ENCODE measurements at places on chromosomes 3 and 15.

- DNase-seq: no peak
These were observed 8.0 kb upstream of the KNG1 start for GRCh38 chr3:186708983-186709679.

- DNase-seq: no peak
These were observed 35.2 kb upstream of the BFSP2 start for GRCh38 chr3:133364704-133365103.

GRCh38 chr3:98213276-98213675, 46.8 kb downstream of the OR5H15 start:
- DNase-seq: no peak

GRCh38 chr15:25783607-25784540, 79.3 kb downstream of the ATP10A start:
- peak; percentile 74 for DNase-seq

DNA sequence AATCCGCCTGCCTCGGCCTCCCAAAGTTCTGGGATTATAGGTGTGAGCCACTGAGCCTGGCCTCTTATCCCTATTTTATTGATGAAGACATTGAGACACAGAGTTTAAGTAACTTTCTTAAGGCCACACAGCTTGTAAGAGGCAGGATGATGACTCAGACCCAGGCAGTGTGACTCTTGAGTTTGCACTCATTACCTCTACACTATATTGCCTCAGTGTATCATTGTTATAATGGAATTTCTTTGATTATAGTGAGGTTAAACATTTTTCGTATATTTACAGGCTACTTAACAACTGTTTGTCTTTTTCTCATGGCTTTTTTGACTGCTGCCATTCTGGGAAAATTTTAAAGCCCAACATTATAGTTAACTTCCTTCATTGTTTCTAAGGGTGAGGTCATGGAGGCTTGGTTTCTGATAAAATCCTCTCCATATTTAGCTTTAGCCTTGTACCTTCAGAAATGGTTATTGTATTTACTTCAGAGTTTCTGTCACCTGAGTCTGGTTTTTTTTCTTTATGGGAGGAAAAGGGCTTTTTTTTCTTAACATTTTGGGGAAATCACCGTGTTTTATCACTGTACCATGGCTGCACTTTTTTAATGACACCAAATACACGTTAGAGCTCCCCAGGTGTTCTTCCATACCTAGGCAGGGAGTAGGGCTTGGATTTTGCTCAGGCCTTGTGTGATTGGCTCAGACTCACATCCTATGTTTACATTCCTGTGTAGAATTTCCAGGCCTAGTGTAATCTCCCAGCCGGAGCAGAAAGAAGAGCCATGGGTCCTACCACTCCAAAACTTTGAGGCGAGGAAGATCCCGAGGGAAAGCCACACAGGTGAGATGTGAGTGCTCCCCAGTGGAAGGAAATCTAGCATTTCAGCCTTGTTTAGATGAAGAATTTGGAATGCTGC, 6.3 kb downstream of the ZNF774 start:
- DNase-seq: no peak

DNA sequence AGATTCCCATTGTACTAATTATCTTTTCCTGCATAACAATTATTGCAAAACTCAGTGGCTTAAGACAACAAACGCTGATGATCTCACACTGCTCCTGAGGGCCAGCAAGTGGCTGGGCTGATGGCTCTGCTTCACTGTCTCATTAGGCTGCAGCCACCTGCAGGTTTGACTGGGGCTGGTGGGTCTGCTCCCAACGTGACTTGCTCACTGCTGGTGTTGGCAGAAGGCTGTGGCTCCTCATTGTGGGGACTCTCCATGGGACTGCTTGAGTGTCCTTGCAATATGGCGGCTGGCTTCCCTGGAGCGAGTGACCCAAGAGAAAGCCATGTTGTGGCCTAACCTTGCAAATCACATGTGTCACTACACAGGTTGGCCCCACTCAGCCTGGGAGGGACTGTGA, 71.1 kb downstream of the PLXNA1 start:
- DNase-seq: no peak

GRCh38 chr3:359672-360071, 163.1 kb downstream of the CHL1 start:
- DNase-seq: no peak

- no peak for DNase-seq
These were observed 136.0 kb upstream of the RAP2B start for GRCh38 chr3:153026026-153026425.

DNA sequence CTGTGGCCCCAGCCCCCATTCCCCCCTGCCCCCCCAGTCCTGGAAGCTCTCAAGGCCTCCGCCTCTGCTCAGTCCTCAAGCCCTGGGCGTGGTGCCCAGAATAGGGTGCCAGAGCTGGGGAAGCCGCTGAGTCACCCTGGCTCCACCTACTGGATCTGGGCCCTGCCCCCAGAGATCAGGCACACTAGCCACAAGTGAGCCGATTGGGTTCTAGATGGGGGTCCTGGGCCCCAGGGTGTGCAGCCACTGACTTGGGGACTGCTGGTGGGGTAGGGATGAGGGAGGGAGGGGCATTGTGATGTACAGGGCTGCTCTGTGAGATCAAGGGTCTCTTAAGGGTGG, 5.7 kb downstream of the EIF4G1 start:
- DNase-seq: peak; percentile 72

- no peak for DNase-seq
These were observed 37.1 kb downstream of the SLCO3A1 start for GRCh38 chr15:91890614-91891013.

GRCh38 chr3:195591220-195591619, 7.5 kb upstream of the APOD start:
- DNase-seq: no peak

DNA sequence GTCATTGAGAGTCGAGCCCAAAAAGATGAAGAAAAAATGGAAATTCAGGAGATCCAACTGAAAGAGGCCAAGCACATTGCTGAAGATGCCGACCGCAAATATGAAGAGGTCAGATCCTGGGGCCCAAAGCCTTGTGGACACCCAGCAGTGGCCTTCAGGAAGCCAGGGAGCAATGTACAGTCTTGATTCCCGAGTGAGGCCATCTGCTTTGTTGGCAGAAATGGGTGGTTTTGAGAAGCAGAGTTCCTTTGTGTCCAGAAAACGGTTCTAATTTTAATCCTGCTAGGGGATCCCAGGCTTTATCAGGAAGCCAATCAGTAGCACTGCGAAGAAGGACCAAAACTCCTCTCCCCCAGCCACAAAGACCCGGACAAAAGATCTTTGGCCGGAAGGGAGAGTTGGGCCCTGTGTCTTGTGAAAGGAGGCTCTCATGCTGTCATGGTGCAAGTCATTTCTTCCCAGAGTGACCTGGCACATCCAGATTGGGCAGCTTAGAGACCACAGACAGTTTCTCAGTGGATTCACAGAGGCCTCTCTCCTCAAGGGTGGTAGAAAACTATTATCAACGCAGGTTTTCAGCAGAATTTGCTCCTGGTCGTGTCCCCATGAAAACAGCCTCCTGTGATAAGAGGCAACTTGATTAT, 17.1 kb downstream of the TPM1 start:
- DNase-seq: no peak

- DNase-seq: no peak
These were observed 32.3 kb downstream of the NOX5 start for GRCh38 chr15:69046781-69047180.

GRCh38 chr3:69405067-69405466, 19.2 kb upstream of the FRMD4B start:
- DNase-seq: no peak

DNA sequence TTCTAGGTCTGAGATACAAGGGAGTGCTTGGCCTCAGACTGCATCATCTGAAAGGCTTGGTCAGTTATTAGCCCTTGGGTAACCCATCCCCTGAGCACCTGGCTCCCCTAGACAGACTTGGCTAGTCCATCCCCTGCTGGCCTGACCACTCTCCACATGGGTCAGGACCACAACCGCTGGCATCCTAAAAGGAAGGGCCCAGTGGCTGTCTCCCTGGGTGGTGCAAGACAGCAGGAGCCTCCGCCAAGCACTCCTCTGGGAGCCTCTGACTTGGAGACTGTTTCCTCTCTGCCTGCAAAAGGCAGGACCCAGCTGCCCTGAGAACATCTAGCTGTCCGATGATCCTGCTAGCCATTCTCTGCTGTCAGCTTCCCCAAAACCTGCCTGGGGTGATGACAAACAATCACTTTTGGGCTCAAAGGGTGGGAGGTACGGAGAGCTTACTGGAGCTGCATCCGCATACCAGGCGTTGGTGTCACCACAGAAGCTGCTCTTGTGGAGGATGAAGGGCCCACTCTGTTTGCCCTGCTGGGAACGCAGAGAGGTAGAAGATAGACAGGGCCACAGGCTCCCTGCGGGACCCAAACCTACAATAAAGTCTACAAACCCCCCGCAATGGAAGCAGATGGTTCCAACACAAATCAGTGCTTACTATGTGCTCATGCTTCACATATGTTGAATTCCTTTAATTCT, 108.0 kb upstream of the PRR20G start:
- DNase-seq: no peak

DNA sequence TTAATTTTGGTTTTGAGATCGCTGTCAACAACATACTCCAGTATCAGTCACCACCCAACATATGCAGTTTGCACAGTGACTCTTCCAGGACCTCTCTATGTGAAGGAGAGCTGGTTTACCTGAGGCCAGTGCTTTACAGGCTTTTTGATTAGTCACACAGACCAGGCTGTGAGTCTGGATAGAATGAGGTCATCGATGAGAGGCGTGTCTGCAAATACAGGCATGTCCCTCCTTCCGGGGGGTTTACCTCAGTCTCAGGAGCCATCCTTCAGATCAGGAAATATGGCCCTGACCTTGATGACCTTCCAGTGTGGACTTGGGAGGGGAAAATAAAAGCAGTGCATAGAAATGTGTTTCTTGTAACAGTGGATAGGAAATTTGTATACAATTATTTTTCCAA, 46.9 kb downstream of the KBTBD12 start:
- DNase-seq: no peak

GRCh38 chr3:184031187-184031792, at the start of gene HTR3D:
Gene HTR3D (plus strand): TSS chr3:184031742. CDS start chr3:184031742, 0 bp downstream.
- no peak for DNase-seq

- no peak for DNase-seq
These were observed 84.8 kb upstream of the ICE2 start for GRCh38 chr15:60563539-60564404.

DNA sequence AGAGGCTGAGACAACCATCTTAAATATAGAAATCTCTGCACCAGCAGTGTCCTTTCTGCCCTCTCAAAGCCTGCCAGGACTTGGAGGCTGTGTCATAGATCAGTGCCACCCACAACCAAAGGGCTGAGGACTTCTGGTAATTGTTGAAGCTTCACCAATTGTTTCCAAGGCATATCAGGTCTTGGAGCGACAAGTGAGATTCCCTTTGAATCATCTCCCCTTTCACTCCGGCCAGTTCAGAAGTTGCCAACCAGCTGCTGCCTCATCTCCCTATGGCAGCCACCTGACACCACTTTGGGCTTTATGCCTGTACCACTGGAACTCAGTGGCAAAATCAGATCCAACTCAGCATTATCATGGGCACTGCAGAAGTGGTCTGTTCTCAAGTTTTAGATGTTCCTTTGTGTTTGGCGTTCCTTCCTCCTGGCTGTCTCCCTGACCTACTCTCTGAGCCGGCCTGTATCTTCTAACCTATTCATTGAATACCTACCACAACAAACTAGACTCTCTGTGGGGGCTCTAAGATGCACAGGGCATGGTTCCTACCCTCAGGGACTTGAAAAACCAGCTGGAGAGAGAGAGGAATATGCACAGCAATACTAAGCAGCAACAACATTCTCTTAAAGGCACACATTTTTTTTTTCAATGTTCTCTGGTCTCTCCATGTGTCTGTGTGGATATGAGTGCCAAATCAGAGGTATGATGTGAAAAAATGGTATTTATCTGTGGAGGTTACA, 90.8 kb upstream of the PFN2 start:
- DNase-seq: no peak

DNA sequence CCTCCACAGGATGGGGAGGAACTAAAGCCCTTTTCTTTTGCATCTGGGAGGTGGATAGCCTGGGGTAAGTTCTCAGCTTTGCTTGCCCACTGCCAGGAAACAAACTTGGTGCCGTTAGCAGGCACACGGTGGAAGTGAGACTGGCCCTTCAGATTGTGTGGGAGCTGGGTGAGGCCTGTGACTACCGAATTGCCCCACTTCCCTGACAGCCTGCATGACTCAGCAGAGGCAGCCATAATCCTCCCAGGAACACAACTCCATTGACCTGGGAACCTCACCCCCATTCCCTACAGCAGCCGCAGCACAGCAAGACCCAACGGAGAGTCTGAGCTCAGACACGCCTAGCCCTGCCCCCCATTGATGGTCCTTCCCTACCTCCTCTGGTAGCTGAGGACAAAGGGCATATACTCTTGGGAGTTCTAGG, 282.6 kb downstream of the KLF13 start:
- DNase-seq: no peak

DNA sequence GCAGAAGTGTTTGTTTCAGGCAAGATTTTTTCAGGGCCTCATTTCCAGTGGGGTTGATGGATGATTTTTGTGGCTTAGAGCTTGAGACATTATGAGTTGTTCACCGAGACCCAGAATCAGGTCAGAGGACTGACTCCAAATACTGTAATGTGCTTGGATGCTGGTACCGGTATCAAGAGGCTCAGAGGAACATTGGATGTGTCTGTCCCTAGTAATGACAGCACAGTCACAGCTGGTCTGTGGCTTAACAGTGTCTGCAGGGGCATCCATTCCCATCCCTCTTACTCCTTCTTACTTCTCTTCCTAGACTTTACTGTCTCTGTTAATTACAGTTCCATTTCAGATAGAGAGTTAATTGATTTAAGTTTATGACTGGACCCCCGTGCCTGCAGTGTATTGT, 107.8 kb downstream of the PTPRG start:
- DNase-seq: no peak

- no peak for DNase-seq
These were observed 2.7 kb downstream of the IQSEC1 start for GRCh38 chr3:13070391-13071070.

GRCh38 chr15:65819563-65819960, 27.5 kb upstream of the DENND4A start:
- DNase-seq: no peak

GRCh38 chr3:71051259-71051595, 532.3 kb downstream of the FOXP1 start:
- no peak for DNase-seq

DNA sequence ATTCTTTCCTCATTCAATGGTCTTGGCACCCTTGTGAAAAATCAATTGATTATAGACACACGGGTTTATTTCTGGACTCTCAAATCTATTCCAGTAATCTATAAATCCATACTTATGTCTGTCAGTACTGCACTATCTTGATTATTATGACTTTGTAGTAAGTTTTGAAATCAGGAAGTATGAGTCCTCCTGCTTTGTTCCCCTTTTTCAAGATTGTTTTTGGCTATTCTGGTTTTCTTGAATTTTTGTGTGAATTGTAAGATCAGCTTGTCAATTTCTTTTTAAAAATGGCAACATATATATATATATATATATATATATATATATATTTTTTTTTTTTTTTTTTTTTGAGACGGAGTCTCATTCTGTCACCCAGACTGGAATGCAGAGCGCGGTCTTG, 32.3 kb upstream of the CFAP20DC start:
- DNase-seq: no peak

DNA sequence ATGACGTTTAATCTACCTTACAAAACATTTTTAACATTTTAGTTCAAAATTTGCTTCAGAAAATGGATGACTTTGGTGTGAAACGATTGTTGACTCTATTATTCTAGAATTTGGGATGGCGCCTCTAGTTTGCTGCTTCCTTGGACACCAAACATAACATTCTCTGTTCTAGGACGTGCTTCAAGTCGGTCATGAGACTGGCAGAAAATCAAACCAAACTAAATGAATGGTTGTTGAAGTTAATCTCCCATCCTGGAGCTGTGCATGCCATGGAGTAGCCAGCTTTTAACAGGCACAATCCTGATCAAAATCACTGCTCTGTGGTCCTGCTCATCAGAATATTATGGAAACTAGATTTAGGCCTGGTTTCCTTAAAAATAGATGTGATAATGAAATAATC, 9.6 kb upstream of the LRRFIP2 start:
- no peak for DNase-seq
